ENCODE measurements at places on chromosomes 12 and 14. TPM values are rescaled to one million over a fixed set of nuclear protein-coding genes. Genes with fewer than 3 reads are reported as not detected.

GRCh38 chr12:58086930-58087329 is 145.6 kb downstream of the ATP23 start:
- no peak for DNase-seq

- DNase-seq, result no peak
These were observed 5.5 kb downstream of the KRT5 start for GRCh38 chr12:52514471-52515318.

- DNase-seq, result no peak
These were observed 11.8 kb downstream of the AHNAK2 start for GRCh38 chr14:104966261-104966865.

DNA sequence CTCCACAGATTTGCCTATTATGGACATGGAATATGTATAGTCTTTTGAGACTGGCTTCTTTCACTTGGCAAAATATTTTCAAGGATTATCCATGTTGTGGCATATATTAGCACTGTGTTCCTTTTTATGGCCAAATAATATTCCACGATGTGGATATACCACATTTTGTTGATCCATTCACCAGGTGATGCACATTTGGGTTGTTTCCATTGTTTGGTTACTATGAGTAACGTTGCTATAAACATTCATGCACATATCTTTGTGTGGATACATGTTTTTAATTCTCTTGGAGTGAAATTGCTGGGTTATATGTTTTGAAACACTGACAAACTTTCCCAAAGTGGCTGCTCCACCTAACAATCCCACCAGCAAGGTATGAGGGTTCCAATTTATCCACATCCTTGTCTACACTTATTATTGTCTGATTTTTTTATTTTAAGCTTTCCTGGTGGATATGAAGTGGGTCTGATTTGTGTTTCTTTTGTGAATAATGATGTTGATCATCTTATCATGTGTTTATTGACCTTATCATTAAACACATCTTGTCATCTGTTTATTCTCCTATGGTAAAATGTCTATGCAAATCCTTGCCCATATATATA is 116.2 kb upstream of the FRMD6 start:
- DNase-seq, result peak; percentile 24

- DNase-seq, result no peak
These were observed 289.5 kb upstream of the CCDC196 start for GRCh38 chr14:66196670-66197069.

DNA sequence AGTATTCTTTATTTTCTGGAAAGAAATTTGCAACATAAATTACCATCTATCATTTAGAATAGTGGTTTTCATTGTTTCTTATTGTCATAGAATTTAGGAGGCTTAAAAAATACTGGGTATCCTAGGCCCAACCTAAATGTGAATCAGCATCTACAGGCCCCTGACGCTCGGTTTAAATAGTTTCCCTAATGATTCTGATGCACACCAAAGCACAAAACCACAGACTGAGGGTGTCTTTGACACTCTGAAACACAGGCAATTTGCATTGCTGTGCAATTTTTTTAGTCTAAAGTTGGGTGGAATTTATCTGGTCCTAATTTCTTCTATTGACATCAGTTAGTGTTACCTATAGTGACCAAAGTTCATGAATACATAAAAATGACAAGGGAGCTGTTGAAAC is 87.6 kb upstream of the SSTR1 start:
- DNase-seq, result no peak

FAM90A1 gene
- not detected for total RNA-seq

GRCh38 chr12:28708918-28709371 is 440.1 kb upstream of the FAR2 start:
- DNase-seq, result no peak

DNA sequence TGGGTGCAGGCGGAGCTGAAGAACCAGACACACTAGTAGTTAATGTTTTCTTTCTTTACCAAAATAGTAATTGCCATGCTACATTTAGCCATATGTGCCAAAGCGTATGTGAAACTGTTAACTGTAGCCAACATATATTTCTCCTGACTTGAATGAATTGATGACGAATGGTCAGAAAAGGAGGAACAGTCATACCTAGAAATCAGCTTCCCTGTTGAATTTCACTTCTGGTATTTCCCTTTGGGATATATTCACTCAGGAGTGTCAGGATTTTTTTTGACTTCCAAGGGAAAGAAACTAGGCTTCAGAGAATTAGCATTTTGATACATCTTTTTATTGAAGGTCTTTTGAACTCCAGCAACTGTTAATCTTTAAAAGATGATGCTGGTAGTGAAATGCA is 87.0 kb downstream of the ERC1 start:
- no peak for DNase-seq

- DNase-seq, result peak; percentile 7
These were observed 14.7 kb downstream of the PTPRO start for GRCh38 chr12:15336768-15337553.

DNA sequence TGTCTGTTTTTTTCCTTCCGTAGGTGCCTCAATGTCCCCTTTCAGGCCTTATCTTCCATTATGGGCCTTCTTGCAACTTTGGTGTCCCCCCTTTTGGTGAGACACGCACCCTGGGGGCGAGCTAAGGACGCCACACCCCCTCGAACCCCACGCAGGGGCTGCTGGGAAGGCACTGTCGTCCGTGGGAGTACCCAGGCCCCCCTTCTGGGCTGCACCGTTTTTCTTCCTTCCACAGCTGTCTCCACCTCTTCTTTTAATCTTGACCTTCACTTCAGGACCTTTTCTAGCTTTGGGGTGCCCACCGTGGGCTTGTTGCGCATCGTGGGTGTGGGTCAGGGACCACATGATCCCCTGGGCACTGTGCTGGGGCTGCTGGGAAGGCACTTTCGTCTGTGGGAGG is 271.8 kb downstream of the ALG10 start:
- no peak for DNase-seq

PKP2 gene
- total RNA-seq, result 1.3 TPM

GRCh38 chr12:7411343-7411742 is 32.6 kb downstream of the CD163L1 start:
- no peak for DNase-seq

MEG3 gene
- 10.1 TPM for total RNA-seq

ZDHHC17 gene
- total RNA-seq, result 124 TPM

- DNase-seq, result no peak
These were observed 128.3 kb downstream of the SAMD4A start for GRCh38 chr14:54695196-54695595.

- DNase-seq, result no peak
These were observed 33.3 kb downstream of the KCTD10 start for GRCh38 chr12:109443794-109444193.

GRCh38 chr14:34184126-34184525 is 233.3 kb upstream of the EGLN3 start:
- no peak for DNase-seq

GRCh38 chr14:29310210-29310609 is 543.6 kb downstream of the FOXG1 start:
- DNase-seq, result no peak

- DNase-seq, result no peak
These were observed 53.5 kb downstream of the SUDS3 start for GRCh38 chr12:118429688-118430383.

KLRC3 gene
- total RNA-seq, result not detected

AKAP3 gene
- total RNA-seq, result 1.5 TPM

GRCh38 chr12:4216187-4216927 is 57.2 kb upstream of the CCND2 start:
- DNase-seq, result no peak

TAS2R30 gene
- 2.0 TPM for total RNA-seq

- DNase-seq, result peak; percentile 65
These were observed 2.6 kb upstream of the TAMALIN start for GRCh38 chr12:52004042-52004648.

GRCh38 chr12:106715582-106715981 is 58.9 kb upstream of the RIC8B start:
- DNase-seq, result no peak

GRCh38 chr14:73261520-73262426 is 24.5 kb downstream of the PAPLN start:
- no peak for DNase-seq

GRCh38 chr12:120903412-120904196 is 554 bp downstream of the SPPL3 start:
- DNase-seq, result no peak

PRH2 gene
- total RNA-seq, result not detected

All from dermis microvascular lymphatic vessel endothelial cell (primary cell).